SK-N-SH treated with all-trans-retinoic acid at 6 μM for 48 hours (cell line): ENCODE measurements at places on chromosomes 16 and 17.
A peak's percentile ranks its signal among the peaks of the same experiment; 100 is the strongest.

DNA sequence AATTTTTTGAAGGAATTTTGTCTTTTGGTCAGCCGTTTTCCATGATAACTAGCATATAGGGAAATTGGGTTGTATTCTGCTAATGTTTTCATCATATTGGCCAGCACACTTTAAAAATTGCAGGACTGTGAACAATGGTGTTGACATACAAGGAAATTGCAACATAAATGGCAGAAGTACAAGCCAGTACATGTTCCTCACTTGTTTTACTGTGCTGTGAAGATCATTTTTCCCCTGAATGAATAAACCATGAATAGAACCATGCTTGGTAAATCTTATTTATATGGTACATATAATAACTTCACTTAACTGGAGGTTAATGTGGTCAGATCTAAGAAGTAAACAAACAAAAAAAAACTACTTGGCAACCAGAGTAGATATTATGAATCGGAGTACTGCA lies 22.8 kb downstream of the OMG start:
- no peak for ATAC-seq

GRCh38 chr17:50565402-50566350 lies 5.2 kb downstream of the CACNA1G start:
- peak; percentile 1; the same call in 1 of the 3 replicates for ATAC-seq

DNA sequence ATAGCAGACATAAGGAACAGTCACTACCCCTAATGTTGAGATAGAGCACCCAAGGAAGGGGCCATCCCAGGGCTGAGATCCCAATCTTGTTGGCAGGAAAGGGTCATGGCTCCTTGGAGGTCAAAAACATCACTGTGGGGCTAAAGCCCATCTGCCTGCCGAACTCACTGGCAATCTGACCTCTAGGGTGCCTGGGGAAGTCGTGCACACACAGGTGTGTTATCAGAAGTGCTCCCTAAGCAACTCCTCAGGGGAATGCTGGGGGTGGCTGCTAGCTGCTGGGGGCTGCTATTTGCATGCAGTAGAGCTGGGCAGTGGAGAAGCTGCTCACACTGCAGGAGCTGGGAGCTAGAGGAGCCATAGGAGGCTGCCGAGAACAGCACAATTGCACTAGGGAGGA lies 47.5 kb upstream of the PHOSPHO1 start:
- no peak for ATAC-seq

GRCh38 chr16:85346404-85347212 lies 234.3 kb upstream of the CIBAR2 start:
- no peak for ATAC-seq

DNA sequence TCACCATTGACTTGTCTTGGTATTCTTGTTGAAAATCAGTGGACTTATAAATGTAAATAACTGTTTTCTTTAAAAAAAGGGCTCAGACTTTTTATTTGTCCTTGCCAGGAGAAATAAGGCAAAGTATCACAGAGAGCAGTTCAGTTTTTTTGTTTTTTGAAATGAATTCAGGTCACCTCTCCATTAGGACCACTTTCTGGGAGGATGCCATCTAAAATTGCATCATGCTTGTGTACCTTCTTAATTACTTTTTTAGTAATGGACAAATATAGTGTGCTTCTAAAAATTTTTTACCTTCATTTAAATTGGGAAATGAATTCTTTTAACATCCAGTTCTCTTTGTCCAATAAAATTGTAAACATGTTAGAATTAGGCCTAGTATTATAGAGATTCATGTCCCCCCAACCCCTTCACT lies 210.0 kb downstream of the BCAS3 start:
- ATAC-seq: no peak

GRCh38 chr16:30004424-30004776 lies 6.4 kb downstream of the DOC2A start:
- no peak for ATAC-seq

DNA sequence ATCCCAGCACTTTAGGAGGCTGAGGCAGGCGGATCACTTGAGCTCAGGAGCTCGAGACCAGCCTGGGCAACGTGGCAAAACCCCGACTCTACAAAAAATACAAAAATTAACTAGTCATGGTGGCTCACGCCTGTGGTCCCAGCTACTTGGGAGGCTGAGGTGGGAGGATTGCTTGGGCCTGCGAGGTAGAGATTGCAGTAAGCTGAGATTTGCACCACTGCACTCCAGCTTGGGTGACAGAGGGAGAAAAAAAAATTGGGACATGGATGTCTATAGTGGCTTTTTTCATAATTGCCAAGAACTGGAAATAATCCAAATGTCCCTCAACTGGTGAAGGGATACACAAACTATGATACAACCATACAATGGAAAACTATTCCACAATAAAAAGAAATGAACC lies 28.6 kb downstream of the OSBPL7 start:
- no peak for ATAC-seq

DNA sequence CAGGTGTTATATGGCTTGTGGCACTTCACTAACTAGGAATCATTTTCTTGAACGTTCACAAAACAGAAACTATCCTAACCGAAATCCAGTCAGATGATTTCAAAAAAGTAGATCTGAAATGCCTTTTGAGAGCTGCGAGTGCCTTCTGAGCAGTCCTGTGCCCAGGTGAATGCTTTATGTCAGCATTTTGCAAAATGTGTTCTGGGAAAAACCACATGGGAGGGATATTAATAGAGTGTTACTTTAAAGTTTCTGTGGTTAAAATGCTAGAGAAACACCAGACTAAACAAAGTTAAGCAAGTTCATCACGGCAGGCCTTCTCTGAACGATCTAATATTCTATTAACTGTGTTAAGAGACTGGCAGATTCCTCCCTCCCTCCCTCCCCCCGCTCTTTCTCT lies 15.8 kb upstream of the RGS9 start:
- no peak for ATAC-seq

DNA sequence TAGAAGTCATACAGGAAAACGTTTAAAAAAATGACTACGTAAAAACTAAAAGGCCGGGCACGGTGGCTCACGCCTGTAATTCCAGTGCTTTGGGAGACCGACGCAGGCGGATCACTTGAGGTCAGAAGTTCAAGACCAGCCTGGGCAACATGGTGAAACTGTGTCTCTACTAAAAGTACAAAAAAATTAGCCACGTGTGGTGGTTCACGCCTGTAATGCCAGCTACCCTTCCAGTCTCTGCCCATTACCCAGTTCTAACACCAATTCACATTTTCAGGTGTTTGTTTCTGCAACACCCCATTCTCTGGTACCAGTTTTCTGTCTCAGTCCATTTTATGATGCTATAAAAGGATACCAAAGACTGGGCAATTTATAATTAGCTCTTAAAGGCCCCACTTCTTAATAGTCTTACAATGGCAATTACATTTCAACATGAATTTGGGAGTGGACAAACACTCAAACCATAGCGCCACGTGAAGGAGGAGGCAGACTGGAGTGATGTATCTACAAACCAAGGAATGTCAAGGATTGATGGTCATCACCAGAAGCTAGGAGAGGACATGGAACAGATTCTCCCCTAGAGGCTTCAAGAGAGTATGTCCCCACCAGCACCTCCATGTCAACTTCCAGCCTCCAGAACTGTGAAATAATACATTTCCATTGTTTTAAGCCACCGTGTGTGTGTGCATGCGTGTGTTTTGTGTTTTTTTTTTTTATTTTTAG lies 791 bp upstream of the C17orf75 start:
- no peak for ATAC-seq

DNA sequence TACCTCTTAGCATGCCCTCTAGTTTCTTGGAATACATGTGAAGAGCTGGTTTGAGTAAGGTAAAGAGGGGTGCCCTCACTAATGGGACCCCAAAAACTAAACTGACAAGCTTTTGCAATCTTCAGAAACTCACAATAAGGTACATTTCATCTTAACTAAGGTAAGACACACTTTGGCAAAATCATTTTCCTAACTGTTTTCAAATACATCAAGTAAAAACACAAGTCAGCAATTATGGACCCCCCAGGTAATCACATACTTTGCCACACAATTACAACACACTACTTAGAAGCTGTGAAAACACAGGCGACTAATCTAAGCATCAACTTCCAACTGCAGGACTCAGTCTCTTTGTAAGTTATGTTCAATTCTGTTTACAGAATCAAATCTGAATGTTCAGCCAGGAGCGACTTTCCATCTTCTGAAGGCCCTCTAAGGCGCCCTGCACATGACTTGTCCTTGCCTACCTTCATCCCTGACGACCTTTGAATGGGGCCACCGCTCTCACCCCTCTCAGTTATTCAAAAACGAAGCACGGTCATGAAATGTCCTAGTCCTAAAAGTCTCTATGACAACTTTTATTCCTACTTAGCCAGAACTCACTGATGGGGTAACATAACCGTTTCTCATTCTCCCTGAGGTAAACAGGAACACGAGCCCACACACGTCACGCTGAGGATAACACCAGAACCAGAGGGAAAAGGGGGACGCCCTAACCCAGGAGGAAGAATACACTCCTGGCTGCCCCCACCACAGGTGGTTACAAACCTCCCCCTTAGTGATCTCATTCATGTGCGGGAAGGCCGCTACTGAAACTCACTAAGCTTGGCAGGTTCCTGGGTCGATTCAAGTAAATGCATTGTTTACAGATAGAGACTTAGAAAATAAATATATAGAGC lies 5.5 kb downstream of the CREBBP start:
- ATAC-seq: no peak

- ATAC-seq: no peak
Observed at GRCh38 chr17:10556301-10557005, 7.0 kb upstream of the MYH2 start.

- ATAC-seq: no peak
Observed at GRCh38 chr17:41589301-41589700, 2.6 kb upstream of the KRT14 start.

DNA sequence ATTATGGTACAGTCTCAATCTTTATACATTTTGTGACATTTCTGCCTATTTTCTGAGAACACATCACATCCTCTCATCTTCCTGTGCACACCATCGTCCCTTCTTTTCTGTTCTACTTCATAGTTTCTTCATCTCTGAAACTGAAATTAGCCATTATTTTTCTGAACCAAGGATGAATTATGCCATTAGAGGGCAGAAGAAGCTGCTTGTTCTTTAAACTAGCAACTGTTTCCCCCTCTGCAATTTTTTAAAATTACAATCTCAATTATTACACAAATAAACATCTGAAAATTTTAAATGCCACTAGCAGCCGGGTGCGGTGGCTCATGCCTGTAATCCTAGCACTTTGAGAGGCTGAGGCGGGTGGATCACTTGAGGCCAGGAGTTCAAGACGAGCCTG lies 41.3 kb downstream of the RBBP6 start:
- ATAC-seq: peak; percentile 46; the same call in 1 of the 3 replicates

DNA sequence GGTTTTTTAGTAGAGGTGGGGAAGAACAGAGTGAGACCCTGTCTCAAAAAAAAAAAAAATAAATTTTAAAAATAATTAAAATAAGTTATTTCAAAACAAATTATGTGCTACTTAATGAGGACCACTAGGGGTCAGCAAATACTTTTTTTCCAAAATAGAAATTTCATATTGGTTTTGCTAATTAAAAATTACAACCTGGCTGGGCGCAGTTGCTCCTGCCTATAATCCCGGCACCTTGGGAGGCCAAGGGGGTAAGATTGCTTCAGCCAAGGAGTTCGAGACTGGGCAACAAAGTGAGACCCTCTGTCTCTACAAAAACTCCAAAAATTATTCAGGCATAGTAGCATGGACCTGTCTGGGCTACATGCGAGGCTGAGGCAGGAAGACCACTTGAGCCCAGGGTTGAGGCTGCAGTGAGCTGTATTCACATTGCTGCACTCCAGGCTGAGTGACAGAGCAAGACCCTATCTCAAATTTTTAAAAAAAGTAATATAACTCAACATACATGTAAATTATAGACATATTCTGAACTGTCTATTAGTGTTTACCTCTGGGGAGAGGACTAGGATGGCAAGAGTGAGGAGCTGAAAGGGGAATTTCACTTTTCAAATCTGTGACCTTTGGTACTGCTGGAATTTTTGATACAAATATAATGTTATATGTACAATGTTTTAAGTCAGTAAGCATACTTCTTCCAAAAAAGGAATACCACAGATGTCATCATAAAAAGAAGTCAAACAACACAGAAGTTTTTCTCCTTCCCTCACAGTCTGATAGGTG lies 8.1 kb downstream of the MEIOB start:
- ATAC-seq: peak; percentile 56

GRCh38 chr16:77896415-77897128 lies 108.2 kb downstream of the VAT1L start:
- ATAC-seq: peak; percentile 49

DNA sequence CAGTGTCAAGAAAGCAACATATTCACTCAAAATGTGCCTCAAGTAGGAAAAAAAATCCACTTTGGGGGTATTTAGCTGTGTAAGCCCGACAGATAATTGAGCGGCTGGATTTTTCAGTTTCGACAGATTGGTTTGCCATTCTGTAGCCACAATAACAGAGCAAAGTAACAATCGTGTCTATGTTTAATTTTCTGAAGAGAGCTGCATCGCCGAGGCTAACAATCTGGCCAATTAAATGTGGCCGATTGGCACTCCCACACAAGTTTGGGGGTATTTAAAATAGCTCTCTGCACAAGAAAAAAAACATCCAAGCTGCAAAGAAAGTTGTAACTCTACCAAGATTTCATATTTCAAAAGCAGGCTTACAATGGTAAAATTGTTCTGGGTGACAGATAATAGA lies 99.7 kb upstream of the CDH13 start:
- ATAC-seq: no peak

- ATAC-seq: no peak
Observed at GRCh38 chr16:49748322-49748721, 107.6 kb downstream of the ZNF423 start.

GRCh38 chr16:9647981-9648701 lies 534.1 kb downstream of the GRIN2A start:
- ATAC-seq: no peak

DNA sequence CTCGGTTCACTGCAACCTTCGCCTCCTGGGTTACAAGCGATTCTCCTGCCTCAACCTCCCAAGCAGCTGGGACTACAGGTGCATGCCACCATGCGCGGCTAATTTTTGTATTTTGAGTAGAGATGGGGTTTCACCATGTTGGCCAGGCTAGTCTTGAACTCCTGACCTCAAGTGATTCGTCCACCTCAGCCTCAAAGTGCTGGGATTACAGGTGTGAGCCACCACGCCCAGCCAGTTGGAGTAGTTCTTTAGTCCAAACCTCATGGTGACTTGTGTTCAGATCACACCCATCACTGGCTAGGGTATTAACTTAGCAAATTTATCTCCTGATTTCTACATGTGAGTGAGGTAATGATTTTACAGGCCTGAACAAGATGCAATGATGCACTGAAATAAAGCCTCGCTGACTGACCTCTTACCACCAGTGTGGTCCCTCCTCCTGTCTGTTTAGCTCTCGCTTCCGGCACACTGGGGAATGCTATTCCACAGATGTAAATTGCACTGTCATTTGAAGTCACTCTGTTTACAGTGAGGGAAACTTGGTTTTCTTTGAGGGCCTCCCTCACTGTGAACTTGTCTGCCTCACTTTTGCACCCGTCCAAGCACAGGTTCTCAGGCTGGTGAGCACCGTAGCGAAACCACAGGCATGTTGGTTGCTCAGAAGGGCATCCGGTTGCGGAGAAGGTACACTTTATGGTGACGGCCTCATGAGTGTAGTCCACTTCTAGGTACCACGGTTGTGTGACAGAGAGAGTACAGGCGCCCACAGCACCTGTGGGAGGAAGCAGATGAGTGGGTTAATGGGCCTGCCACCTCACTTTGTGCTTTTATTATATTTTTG lies 5.5 kb downstream of the IGSF6 start:
- ATAC-seq: no peak

GRCh38 chr17:28142305-28142704 lies 99.8 kb downstream of the NLK start:
- no peak for ATAC-seq

- ATAC-seq: no peak
Observed at GRCh38 chr16:69411064-69411985, 13.1 kb upstream of the CYB5B start.
